ENCODE measurements at places on chromosomes 1 and 21. TPM values are rescaled to one million over a fixed set of nuclear protein-coding genes. Genes with fewer than 3 reads are reported as not detected.
A peak's percentile ranks its signal among the peaks of the same experiment; 100 is the strongest.

GRCh38 chr1:201752333-201752732 is 76.6 kb upstream of the IPO9 start:
- DNase-seq = no peak

GRCh38 chr1:243980471-243980870 is 70.6 kb upstream of the ZBTB18 start:
- peak; percentile 22 for DNase-seq

GRCh38 chr1:2212532-2213491 is 15.3 kb upstream of the SKI start:
- DNase-seq = peak; percentile 91

DNA sequence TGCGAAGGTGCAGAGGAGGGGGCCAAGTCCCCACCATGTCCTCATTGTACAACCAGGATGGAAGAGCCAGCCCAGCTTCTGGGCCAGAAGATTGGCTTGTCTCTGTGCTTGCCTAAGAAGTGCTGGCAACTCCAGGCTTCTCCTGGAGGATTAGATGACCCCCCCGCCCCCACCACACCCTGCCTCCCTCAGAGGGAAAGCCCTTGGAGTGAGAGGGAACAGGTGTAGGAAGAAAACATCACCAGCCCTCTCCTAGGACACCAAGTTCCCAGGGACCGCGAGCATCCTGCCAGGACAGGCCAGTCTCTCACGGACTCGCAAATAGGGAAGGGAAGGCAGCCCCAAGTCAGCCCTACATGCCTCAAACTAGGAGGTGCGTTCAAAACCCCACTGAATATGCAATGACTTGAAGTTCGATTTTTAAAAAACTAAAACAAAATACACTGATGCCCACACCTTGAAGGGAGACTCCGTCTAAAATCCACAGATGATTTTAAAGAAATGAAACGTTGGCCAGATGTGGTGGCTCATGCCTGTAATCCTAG is 20.7 kb upstream of the SLC25A33 start:
- no peak for DNase-seq

DNA sequence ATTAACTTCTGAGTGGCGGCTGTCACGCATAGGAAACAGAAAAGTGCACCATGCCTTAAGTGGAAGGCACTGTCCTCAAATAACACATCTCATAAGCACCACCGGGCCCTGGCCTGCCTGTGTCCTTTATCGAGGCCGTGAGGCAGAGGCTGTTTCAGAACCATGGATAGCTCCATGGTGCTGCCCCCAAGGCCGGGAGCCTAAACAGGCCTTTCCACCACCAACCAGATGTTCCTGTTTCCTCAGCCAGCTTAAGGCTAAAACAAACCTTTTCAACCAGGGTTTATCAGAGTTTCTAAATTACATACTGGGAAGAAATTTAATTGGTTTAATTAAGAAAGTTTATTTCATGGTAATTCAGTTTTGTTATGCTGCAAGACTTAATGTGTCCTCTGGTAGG is 114.4 kb downstream of the DMRTA2 start:
- DNase-seq = peak; percentile 33

- DNase-seq = no peak
Observed at GRCh38 chr1:213008564-213008963, 7.1 kb downstream of the ANGEL2 start.

The TMEM61 gene
- total RNA-seq = not detected

The ATAD3C gene
- not detected for total RNA-seq

The MARK1 gene
- 1.1 TPM for total RNA-seq

The VANGL1 gene
- 1.6 TPM for total RNA-seq
